ENCODE measurements at places on chromosomes 1 and 21. TPM values are rescaled to one million over a fixed set of nuclear protein-coding genes. Genes with fewer than 3 reads are reported as not detected.

DNA sequence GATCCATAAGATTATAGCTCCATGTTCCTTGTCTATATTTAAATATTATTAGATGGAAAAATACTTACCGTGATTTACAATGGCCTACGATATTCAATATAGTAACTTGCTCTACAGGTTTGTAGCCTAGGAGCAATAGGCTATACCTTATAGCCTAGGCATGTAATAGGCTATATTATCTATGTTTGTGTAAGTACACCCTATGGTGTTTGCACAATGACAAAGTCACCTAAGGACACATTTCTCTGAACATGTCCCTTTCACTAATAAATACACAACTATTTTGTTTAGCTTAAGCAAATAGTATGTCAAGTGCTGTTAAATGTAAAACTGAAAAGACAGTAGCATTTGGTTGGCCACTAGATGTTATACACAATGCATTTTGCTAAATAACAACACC is 248.9 kb upstream of the ADGRL4 start:
- no peak for DNase-seq

DNA sequence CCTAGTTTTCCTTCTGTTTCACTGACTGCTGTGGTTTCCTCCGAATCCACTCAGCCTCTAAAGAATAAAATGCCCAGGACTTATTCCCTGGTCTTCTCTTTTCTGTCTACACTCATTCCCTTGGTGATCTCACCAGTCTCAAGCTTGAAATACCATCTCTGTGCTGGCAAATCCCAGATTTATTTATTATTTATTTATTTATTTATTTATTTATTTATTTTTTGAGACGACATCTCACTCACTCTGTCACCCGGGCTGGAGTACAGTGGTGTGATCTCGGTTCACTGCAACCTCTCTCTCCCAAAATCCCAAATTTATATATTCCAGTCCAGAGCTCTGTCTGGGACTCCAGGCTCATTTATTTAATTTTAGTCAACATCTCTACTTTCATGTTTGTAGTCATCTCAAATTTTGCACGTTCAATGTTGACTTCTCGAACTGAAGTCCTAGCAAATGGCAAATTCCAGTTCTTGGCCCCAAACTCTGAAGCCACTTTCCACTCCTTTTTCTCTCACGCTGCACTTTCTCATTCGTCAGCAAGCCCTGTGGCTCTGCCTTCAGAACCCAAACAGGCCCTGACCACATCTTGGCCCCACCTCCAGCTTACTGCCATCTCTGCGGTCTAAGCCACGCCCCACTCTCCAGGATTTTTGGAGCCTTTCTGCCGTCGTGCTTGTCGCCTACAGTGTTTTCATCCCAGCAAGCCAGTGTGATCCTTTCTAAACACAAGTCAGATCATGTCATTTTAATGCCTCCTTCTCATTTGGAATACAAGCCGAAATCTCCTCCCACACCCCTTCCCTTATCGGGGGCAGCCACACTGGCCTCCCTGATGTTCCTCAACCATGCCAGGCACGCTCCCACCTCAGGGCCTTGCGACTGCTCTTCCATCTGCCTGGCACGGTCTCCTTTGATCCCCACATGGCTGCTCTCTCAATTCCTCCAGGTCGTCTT is 14.2 kb upstream of the TENT5B start:
- no peak for DNase-seq

DNA sequence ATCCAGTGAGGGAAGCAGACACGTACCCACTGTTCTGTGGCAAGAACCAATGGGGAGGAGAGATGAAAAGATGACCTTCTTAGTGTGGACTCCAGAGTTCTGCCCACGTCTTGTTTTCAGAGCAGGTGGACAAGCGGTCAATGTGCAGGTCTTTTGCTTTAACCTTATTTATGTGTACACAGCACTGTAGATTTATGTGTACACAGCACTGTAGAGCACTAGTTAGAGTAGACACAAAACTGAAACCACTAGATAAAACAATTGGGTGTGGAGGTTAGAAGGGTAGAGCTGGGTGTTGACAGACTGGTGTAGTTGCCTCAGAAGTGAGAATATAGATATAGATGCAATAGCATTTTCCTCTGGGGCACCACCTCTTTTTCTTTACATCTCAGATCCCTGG is 150.0 kb downstream of the MAGI3 start:
- no peak for DNase-seq

- peak; percentile 12 for DNase-seq
Measured at GRCh38 chr1:116906812-116907211, 2.9 kb upstream of the PTGFRN start.

DNA sequence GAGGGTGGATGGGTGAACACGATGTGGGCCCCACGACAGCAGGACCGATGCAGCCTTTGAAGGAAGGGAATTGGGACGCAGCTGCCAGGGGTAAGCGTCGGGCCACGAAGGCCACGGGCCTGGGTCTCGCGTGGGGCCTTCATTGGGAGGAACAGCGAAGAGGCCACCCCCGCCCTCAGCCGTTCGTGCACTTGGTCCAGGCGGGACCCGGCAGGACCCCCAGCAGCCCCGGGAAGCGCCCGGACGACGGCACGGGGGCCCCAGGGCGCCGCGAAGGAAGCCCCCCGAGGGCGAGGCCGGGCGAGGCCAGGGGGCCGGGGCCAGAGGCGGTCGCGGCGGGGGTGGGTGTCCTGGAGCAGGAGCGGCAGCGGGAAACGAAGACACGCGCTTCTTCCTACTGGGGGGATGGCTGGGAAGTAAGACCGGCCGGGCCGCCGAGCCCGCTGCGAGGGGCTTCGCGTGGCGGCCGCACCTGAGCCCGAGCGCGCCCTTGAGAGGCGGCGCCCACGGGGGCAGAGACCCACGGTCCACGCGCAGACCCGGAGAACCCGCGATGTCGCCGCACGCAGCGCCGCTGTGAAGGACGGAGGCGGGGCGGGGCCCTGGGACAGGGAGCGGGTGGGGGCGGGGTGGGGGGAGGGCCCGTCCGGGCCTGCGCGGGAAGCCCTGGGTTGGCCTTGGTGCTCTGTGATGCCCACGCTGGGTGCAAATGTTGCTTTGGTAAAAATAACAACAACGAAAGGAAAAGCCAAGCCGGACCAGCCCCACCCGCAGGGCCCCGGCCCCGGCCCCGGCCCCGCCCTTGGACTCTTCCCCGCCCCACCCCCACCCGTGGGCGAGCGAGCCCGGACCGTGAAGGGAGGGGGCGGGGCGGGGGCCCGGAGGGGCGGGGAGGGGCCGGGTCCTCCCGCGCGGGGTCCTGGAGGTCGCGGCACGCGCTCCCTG is 56.0 kb upstream of the ADARB1 start:
- DNase-seq = peak; percentile 66

DNA sequence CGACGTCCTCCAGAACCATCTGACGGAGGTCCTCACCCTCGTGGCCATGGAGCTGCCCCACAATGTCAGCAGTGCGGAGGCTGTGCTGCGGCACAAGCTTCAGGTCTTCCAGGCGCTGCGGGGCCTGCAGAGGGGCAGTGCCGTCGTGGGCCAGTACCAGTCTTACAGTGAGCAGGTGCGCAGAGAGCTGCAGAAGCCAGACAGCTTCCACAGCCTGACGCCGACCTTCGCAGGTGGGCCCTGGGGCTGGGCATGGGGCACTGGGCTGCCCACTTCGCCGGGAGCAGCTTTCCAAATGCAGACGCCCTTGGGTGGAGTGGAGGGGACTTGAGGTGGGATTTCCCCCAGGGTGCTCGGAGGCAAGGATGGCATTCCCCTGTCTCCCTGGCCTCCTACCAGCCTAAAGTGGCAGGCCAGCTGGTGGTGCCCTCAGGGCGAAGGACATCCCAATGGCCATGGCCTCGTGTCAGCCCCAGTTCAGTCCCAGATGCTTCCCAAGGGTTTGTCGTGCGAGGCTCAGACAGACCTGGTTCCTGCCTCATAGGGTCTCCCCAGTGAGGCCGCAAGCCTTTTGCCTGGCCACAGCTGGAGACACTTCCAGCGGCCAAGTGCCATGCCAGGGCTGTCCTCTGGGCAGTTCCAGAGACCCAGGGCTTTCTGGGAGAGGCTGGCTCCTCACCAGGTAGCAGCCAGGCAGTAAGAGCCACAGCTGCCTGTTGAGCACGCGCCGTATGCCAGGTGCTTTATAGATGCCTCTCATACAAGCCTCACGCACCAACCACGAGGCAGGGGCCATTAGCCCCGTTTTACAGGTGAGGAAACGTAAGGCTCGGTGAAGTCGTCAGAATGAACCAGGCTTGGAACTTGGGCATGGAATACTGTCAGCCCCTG is 27.8 kb downstream of the H6PD start:
- DNase-seq = no peak

- no peak for DNase-seq
Measured at GRCh38 chr1:19685994-19686393, 21.3 kb downstream of the HTR6 start.

SFN gene
- total RNA-seq = 1.1 TPM

FAM72C gene
- total RNA-seq = not detected

Measured in sigmoid colon (tissue), 7 donors.